Right atrium auricular region (tissue), 2 donors: ENCODE measurements at places on chromosomes 1 and 21. TPM values are rescaled to one million over a fixed set of nuclear protein-coding genes. Genes with fewer than 3 reads are reported as not detected.

DNA sequence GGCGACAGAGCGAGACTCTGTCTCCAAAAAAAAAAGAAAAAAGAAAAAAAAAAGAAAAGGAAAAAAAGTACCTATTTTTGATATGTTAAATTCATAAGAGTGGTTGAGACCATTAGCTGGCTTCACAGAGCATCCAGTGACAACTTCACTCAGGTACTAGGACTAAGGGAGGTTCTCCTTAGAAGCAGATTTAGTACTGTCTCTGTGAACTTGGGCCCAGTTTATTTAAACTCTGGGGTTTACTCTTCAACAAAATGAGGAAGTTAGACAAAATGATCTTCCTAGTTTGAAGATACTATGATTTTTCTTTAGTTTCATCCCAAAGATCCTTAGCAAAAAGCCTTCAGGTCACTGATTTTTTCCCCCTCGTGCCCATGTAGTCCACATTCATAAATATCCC is 21.2 kb downstream of the MACO1 start:
- peaks cover 25% of the 10 kb centered on the region for H3K36me3 ChIP-seq
- no peak overlapping the region for H3K27ac ChIP-seq
- H3K27me3 ChIP-seq: no peaks in the 10 kb centered on the region
- H3K4me3 ChIP-seq: no peak overlapping the region

The EXO1 gene
- 0.16 TPM for total RNA-seq

- peak overlapping the region; percentile 75 for H3K27ac ChIP-seq
- no peaks in the 10 kb centered on the region for H3K36me3 ChIP-seq
- no peaks in the 10 kb centered on the region for H3K27me3 ChIP-seq
- H3K4me1 ChIP-seq: no peaks in the 10 kb centered on the region
Measured at GRCh38 chr1:9402256-9402616, 109.5 kb downstream of the SPSB1 start.

The LRRC39 gene
- 27.6 TPM for total RNA-seq

The TMEM82 gene
- total RNA-seq: not detected

The S100A8 gene
- 19.1 TPM for total RNA-seq

DNA sequence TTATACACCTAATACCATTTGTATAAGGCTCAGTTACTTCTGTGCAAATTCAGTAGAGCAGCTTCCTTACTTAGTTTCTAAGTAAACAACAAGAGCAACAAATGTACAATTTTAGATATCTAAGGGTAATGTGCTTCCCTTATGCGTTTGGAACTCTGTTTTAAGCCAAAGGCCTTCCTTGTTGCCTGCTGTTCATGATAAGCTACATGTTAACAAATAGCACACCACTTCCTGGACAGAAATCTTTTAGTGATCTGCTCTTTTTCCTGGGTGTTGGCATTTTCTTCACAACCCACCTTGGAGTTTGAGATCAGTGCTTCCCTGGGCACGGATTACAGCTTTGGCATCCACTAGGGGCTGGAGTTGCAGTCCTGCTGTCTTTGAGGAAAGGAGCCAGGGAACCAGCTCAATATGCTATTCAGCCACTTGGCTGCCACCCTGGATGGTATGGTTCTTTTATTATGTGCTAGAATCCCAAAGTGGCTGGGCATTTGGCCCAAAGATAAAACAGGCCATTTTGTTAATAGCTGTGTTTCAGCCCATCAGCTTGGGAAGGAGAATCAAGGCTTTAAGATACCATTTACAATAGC is 55.6 kb upstream of the ADAR start:
- no peak for DNase-seq
- no peaks in the 10 kb centered on the region for H3K36me3 ChIP-seq
- no peaks in the 10 kb centered on the region for H3K4me1 ChIP-seq

GRCh38 chr1:180503280-180503862 is 994 bp upstream of the ACBD6 start:
- no peak for DNase-seq
- no peaks in the 10 kb centered on the region for H3K27me3 ChIP-seq
- no peaks in the 10 kb centered on the region for H3K36me3 ChIP-seq
- H3K27ac ChIP-seq: peak overlapping the region; percentile 92

GRCh38 chr1:26832249-26832960 is 5.9 kb downstream of the ZDHHC18 start:
- H3K36me3 ChIP-seq: peaks cover 42% of the 10 kb centered on the region
- no peak overlapping the region for H3K27ac ChIP-seq
- H3K4me1 ChIP-seq: peaks cover 30% of the 10 kb centered on the region
- DNase-seq: no peak
- no peaks in the 10 kb centered on the region for H3K27me3 ChIP-seq

- peak overlapping the region; percentile 16 for H3K4me3 ChIP-seq
- H3K27ac ChIP-seq: peak overlapping the region; percentile 98
- H3K27me3 ChIP-seq: no peaks in the 10 kb centered on the region
Measured at GRCh38 chr1:20033420-20033819, 36.6 kb upstream of the PLA2G5 start.

GRCh38 chr1:190244406-190244805 is 233.3 kb downstream of the BRINP3 start:
- no peak for DNase-seq
- H3K36me3 ChIP-seq: no peaks in the 10 kb centered on the region
- H3K27ac ChIP-seq: no peak overlapping the region

The CLIC6 gene
- total RNA-seq: 5.1 TPM

GRCh38 chr21:42847051-42847707 is 32.2 kb downstream of the WDR4 start:
- H3K27me3 ChIP-seq: no peaks in the 10 kb centered on the region
- H3K4me3 ChIP-seq: no peak overlapping the region
- no peak for DNase-seq
- H3K27ac ChIP-seq: no peak overlapping the region
- H3K36me3 ChIP-seq: peaks cover 26% of the 10 kb centered on the region

GRCh38 chr1:33537885-33538284 is 65.4 kb downstream of the ZSCAN20 start:
- no peak overlapping the region for H3K4me3 ChIP-seq
- DNase-seq: no peak
- no peaks in the 10 kb centered on the region for H3K4me1 ChIP-seq
- H3K36me3 ChIP-seq: no peaks in the 10 kb centered on the region
- no peaks in the 10 kb centered on the region for H3K27me3 ChIP-seq

DNA sequence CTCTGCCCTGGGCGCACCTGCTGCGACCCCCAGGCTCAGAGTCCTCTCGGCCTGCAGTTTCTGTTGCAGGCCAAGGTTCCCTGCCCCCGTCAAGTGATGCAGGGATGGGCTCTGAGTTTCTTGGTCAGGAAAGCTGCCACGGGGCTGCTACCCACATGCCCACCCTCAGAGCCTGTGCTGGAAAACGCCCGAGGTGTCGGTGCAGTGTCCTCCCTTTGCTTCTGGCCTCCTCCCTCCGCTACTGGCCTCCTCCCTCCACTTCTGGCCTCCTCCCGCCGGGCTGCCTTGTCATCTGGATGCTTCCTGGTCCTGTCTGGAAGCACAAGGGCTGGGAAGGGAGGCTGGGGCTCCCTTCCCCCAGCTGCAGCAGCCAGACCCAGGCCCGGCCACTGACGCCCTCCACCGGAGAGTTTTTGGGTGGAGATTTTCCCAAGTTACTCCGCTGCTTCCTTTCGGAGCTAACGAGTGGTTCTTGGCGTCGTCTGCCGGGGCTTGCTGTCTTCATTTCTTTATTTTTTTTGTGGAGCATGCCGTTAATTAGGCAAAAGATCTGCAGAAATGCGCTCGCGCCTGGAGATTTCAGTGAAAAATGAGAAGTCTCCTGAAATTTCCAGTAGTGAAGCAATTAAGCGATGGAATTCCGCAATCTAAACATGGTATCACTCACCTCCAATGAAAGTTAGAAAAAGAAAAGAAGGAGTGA is 17.4 kb downstream of the PRDM16 start:
- no peak overlapping the region for H3K27ac ChIP-seq
- H3K27me3 ChIP-seq: no peaks in the 10 kb centered on the region
- no peaks in the 10 kb centered on the region for H3K4me1 ChIP-seq
- H3K4me3 ChIP-seq: no peak overlapping the region
- DNase-seq: no peak

DNA sequence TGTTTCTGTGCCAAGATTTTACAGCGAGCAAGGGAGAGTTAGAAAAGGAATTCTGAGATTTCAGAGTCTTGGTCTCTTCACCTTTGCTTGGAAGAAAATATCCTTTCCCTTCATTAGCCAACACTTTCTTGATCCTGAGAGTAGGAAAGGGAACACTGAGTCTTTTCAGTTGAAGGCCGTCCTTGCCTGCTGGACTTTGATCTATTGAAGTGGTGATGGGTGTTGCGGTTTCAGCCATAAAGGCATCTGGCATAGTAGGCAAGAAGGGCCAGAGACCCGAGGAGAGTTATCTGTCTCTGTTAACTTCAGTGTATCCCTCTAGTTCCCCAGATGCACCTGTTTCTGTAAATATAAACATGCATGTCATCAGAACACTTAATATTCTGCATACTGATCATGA is 9.7 kb downstream of the SELE start:
- H3K36me3 ChIP-seq: no peaks in the 10 kb centered on the region
- DNase-seq: no peak
- H3K4me1 ChIP-seq: no peaks in the 10 kb centered on the region

DNA sequence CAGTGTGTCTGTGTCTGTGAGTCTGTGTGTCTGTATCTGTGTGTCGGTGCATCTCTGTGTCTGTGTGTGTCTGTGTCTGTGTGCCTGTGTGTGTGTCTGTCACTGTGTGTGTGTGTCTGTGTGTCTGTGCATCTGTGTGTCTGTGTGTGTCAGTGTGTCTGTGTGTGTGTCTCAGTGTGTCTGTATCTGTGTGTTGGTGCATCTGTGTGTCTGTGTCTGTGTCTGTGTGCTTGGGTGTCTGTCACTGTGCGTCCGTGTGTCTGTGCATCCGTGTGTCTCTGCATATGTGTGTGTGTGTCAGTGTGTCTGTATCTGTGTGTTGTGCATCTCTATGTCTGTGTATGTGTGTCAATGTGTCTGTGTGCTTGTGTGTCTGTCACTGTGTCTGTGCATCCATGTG is 44.7 kb upstream of the POFUT2 start:
- H3K27me3 ChIP-seq: no peaks in the 10 kb centered on the region
- no peak overlapping the region for H3K4me3 ChIP-seq
- H3K4me1 ChIP-seq: no peaks in the 10 kb centered on the region
- H3K36me3 ChIP-seq: no peaks in the 10 kb centered on the region
- H3K27ac ChIP-seq: no peak overlapping the region
- no peak for DNase-seq

The CLDN8 gene
- total RNA-seq: not detected

DNA sequence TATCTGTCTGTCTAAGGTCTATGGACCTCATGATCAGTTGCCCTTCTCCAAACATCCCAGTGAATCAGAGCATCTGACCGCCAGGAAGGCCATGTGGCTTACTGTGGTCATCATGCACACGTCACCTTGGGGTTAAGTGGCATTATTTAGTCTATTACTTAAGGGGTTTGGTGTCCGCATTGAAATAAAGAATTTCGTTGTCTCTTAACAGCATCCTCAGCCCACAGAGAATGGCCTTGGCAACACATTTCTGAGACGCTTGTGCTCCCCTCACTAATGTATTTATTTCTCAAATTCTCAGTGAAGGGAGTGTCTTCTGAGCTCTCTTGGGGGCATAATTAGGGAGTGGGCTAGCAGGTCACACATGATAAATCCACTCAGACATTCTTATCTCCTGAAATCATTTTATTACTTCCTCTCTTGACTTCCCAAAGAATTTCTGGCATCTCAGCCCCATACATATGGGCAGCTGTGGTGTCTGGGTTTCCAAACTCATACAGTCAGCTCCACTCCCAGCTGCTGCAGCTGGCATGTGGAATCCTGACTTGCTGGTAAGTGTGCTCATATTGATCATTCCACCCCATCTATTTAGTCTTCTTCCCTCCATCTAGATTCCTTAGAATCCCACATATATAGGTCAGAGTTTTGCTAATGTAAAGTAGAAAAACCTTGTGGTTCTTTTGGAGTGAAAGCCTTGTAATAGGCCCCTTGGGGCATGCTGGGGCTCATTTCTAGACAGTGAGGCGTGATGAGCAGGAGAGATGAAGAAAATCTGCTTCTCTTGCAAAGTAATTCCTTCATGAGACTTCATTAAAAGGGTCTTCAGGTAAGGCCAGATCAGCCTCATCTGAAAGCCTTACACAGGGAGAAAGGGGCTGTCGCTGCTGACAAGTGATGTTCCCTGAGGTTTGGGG is 110.5 kb downstream of the HHAT start:
- no peaks in the 10 kb centered on the region for H3K27me3 ChIP-seq
- DNase-seq: no peak
- H3K36me3 ChIP-seq: no peaks in the 10 kb centered on the region
- H3K4me3 ChIP-seq: no peak overlapping the region
- no peak overlapping the region for H3K27ac ChIP-seq
- H3K4me1 ChIP-seq: no peaks in the 10 kb centered on the region

The CGN gene
- total RNA-seq: 3.3 TPM

The TMEM61 gene
- not detected for total RNA-seq

- H3K27ac ChIP-seq: no peak overlapping the region
- no peaks in the 10 kb centered on the region for H3K36me3 ChIP-seq
- H3K4me3 ChIP-seq: no peak overlapping the region
- no peak for DNase-seq
Measured at GRCh38 chr21:42203321-42203720, 15.6 kb upstream of the ABCG1 start.

- H3K4me1 ChIP-seq: no peaks in the 10 kb centered on the region
- no peak overlapping the region for H3K4me3 ChIP-seq
- no peaks in the 10 kb centered on the region for H3K36me3 ChIP-seq
- no peak overlapping the region for H3K27ac ChIP-seq
- no peak for DNase-seq
Measured at GRCh38 chr21:27061770-27062169, 94.9 kb upstream of the ADAMTS5 start.

The IL19 gene
- total RNA-seq: not detected

DNA sequence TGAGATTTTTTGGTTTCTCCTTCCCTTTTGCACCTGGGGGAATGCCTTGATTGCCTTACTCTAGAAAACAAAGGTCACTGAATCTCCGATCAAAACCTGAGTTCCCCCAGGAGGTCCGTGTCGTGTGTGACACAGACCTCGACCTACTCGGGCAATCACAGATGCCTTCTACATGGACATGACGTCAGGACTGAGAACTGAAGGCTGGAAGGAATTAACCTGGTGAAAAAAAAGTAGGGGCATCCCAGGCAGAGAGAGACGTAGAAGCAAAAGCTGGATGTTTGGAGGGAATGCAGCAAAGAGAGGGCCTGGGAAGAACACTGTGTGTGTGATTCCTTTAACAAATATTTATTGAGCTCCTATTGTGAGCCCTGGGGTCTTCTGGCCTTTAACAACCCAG is 178.0 kb downstream of the PRDM2 start:
- H3K27ac ChIP-seq: no peak overlapping the region
- H3K36me3 ChIP-seq: no peaks in the 10 kb centered on the region
- no peak for DNase-seq
- no peaks in the 10 kb centered on the region for H3K27me3 ChIP-seq
- H3K4me1 ChIP-seq: no peaks in the 10 kb centered on the region
- H3K4me3 ChIP-seq: no peak overlapping the region
